ENCODE measurements at places on chromosomes 11 and 22.

- no peak for DNase-seq
These were observed 252.7 kb downstream of the CASP12 start for GRCh38 chr11:104645261-104646222.

DNA sequence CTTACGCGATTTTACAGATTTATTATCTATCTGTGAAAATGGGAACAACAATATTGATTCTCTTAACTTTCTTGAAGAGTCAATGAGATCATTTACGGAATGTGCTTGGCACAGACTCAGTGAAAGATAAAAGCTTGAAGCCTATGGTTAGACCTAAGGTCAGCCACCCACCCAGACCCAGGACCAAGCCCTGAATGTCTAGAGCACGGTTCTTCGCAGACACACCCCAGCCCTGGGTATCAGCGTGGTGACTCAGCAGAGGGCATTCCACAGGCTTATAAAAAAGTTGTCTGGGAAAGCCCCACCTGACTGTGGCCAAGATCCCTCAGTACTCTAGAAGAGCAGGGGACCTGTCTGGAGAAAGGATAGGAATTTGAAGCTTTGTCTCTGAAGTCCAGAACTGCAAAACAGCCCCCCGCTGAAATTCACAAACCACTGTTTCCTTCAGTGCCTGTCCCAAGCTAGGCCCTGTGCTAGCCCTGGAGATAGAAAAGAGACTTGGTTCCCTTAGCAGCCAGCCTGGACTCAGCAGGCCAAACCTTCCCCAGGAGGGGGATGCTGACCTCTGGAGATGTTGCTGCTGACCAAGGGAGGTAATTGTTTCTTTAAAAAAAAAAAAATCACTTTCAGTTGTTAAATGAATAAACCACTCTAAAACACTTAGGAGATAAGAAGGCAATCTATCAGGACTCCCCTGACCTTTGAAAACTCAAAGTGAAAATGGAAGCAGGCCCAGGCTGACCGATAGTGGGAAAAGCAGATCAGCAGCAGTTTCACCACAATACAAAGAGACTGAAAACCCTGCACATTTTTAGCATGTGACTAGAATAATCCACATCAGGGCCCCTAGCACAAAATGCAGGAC lies 114.0 kb downstream of the ABTB2 start:
- DNase-seq = peak; percentile 88

DNA sequence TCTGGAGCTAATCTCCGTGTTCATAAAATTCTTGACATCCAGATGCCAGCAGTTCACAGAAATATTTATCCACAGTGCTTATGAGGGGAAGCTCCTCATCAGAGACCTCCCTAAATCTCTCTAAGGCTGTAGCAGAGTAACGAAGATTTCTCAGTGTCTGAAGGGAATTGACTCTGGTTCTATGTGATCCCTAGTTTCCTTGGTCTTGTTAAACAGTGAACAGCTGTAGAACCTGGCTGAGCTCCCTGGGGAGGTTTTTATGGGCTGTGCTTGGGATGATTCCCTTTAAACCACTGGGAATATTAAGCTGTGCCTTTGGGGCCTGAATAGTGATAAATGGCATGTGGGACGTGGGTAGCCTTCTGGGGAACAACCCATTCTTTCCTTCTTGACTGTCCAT lies 43.7 kb upstream of the ARHGAP20 start:
- DNase-seq = no peak

- DNase-seq = no peak
These were observed 96.3 kb upstream of the ZBED5 start for GRCh38 chr11:10954184-10954583.

Measured in activated CD4-positive, alpha-beta T cell treated with anti-CD3 and anti-CD28 coated beads, Interleukin-10, Interleukin-2, amounts not matched to agents 100 ng/mL and 50 ng/mL, durations not matched to agents 16 hours and 8 hours (primary cell).